ENCODE measurements at places on chromosomes 7 and 10.

DNA sequence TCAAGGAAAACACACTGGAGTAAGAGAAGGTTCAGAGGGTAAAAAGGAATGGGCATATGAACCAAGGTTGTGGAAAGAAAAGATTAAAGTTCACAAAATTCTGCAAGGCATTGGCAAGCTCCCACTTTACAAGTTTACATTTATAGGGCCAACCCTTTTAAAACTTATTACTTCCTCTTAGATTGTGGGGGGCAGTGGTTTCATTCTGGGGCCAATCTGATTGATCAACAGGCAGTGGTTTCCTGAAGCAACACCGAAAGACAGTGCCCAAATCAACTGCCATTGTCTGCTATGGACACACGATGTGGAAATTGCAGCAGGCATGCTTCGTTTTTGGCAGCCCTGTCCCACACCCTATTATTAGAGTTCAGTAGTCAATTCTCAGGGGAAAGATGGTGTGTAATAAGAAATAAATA is 154.0 kb downstream of the SGMS1 start:
- DNase-seq: no peak

- DNase-seq: no peak
These were observed 495.3 kb downstream of the LRMDA start for GRCh38 chr10:75926763-75927162.

DNA sequence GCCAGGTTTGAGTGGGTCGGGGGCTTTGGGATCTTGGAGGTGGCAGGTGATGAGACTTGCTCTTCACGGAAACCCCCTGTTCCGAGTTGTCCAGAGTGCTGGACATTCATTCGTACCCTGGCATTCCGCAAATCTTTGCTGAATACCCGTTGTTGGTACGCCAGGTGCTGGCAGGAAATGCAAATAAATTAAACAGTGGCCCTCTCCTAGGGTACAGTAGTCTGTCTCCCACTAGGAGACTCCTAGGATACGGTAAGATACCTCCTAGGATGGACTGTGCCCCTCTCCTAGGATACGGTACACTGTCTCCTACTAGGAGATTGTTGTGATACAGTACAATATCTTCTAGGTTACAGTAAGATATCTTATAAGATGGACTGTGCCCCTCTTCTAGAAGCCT is 544 bp downstream of the SEC23IP start:
- no peak for DNase-seq

DNA sequence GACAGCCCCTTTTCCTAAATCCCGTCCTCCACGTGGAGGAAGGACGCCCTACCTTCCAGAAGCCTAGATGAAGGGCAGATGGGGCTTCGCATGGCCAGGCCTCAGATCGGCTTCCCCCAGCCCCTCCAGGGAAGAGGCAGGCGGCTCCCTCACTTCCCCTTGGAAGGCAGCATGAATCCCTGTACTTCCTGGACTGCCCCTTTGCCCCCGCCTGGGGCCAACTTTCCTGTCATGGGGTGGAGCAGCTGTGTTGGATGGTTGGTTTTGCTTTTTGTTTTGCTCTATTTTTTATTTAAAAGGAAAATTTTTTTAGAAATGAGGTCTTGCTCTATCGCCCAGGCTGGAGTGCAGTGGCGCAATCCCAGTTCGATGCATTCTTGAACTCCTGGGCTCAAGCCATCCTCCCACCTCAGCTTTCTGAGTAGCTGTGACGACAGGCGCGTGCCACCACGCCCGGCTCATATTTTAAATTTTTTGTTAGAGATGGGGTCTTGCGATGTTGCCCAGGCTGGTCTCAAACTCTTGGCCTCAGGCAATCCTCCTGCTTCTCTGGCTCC is 27.2 kb downstream of the GTF2IRD1 start:
- no peak for DNase-seq

DNA sequence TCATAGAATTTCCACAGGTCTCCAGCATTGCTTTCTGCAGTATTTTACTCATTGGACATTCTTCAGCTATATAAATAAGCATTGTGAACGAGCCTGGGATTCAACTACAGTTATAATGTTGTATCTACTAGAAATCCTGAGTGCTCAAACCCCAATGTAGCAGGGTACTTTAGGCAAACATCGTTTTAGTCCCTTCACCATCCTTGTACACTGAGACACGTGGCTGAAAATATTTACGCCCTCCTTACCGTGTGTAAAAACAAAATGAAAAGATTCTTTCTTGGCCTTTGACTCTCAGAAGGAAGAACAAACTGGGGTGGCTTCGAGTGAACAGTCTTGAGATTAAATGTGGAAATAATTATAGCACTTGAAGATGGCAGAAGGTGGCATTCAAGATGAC is 25.2 kb downstream of the CDK6 start:
- DNase-seq: no peak

DNA sequence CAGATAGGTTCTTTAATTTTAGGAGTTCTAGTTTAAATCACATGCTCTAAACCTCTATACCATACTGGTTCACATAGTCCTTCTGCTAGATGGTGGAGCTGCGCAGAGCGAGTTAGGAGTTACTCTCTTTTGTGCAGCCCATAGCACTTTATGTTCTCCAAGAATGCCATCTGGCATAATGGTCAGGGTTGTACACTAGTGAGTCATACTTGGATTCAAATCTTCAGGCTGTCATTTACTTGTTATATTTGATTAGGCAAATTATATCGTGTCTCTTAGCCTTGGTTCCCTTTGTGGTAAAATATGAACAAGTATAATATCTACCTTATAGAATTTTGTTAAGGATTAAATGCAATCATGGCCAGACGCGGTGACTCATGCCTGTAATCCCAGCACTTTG is 1078.3 kb downstream of the NRG3 start:
- DNase-seq: no peak

DNA sequence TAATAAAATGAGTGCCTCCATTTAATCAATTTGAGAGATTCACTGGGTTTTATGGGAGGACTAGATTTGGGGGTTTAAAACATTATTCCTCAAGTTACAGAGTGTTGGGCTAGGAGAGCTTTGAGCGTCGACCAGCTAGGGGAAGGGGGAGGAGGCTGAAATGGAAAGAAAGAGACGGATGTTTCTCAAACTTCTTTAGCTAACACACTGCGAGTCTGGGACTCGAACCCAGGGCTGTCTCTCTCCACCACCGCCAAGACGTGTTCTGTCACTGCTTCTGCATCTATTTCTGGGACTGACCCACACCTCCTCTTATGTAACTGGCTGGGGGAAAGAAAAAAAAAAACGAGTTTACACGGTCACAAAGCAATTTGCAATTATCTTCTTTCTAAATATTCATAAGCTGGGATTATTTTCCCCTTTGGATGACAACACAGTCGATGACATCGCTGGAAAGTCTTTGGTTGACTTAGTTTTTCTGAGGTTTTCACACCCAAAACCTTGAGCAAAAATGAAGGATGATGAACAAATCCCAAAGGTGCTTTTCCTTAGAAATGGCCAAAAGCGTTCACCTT is 27.2 kb downstream of the CHST15 start:
- DNase-seq: no peak

- DNase-seq: no peak
These were observed 153.4 kb downstream of the BMPER start for GRCh38 chr7:34058801-34059135.

DNA sequence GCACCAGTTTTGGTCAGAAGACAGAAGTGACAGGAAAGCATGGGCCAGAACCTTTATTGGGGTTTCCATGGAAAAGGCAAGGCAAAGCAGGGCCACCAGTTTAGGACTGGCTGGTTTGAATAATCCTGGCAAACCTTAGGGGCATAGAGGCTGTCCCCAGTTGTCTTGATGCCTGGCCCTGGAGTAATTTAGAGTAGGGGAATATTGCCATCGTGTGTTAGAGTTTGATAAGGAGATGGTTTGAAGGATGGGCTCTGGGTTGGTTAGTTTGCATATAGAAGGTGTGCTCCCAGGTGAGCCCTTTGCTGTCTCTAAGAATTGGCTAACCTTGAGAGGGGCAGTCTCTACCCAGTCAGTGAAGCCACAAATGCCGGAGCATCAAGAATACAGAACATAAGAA is 79.6 kb downstream of the ZNF777 start:
- no peak for DNase-seq

GRCh38 chr7:34751725-34752643 is 94.0 kb downstream of the NPSR1 start:
- no peak for DNase-seq

DNA sequence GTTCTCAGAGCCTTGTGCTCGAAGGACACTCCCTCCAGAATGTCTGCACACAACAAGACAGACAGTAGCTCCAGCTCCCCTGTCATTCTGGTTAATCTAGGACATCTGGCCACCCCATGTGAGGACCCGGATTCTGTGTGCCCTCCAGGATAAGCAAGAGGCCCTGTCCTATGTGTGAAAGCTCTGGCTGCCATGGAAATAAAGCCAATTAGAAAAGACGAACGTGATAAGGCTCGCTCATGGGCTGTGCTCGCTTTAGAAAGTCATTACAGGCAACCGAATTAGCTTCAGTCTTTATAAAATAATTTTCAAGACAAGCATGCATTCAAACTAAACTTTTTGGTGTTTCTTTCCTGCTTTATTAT is 263.4 kb downstream of the INHBA start:
- no peak for DNase-seq

DNA sequence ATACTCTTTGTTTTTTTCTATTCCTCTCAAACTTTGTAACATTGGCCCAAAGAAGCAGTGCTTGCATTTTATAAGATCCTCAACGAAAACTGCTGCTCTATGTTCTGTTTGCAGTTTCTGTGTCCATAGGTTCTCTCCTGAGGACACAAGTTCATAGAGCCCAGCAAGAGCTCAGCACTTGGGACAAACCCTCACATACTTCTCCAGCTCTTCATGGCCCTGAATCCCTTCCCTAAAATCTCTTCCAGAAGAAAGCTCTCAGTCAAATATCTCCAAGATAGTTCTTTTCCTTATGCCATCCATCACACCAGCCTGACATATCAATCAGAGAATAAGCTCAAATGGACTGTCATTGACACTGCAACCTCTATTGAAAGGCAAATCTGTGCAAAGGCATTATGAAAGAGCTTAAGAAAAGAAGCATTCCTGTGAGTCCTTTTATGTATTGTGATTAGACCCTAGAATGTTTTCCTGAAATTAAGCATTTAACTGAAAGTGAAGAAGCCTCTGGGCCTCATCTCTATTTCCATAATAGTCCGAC is 405.5 kb downstream of the ANKRD7 start:
- DNase-seq: no peak

- DNase-seq: peak; percentile 56
These were observed 443 bp downstream of the RNF32 start for GRCh38 chr7:156640949-156641485.

DNA sequence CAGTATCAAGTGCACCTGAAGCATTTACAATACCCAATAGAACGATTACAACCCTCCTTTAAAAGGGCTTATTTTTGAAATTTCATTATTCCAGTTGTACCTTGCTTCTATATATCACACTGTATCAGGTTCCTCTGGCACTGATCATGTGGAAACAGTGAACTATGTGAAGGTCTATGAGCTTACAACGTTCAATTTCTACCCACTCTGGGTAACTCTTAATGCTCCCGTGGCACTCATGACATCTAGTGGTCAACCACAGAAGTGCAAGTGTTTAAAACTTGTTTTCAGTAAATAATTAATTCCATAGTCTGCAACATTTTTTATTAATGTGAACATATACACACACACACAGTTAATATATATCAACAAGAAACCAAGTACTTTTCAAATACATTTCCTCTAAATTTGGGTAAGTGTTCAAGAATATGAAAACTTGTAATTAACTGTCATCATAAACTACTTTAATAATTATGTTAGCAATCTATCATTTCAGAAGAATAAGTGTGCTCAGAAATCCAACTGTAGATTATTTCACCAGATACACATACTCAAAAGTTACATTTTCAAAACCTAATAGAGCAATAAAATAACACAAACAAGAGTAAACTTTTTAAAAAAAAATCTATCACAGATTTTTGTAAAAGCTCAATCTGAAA is 61.0 kb downstream of the MPP7 start:
- DNase-seq: peak; percentile 27

- DNase-seq: no peak
These were observed 30.5 kb upstream of the ZCCHC24 start for GRCh38 chr10:79475877-79476276.

- DNase-seq: peak; percentile 14
These were observed 286.9 kb downstream of the KCNMA1 start for GRCh38 chr10:77350711-77351119.

- DNase-seq: no peak
These were observed 177.0 kb downstream of the ZNF438 start for GRCh38 chr10:30854656-30855055.

DNA sequence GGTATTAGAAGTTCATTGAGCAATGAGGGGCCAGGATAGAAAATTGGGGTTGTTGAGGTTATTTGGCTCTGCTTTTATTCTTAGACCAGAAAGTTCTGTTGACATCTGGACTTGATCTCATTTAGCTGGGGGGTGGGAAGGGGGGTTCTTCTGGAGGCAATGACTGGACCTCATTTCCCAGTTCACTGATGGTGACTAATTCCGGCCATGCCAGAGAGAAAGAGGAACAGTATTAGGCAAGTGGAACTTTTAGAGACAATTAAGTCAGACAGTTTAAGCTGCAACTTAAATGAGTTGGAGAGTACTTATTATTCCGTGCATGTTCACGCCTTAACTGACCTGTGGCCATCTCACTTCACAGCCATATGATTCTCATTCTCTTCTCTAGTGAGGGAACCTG is 512.5 kb downstream of the REEP3 start:
- DNase-seq: no peak

DNA sequence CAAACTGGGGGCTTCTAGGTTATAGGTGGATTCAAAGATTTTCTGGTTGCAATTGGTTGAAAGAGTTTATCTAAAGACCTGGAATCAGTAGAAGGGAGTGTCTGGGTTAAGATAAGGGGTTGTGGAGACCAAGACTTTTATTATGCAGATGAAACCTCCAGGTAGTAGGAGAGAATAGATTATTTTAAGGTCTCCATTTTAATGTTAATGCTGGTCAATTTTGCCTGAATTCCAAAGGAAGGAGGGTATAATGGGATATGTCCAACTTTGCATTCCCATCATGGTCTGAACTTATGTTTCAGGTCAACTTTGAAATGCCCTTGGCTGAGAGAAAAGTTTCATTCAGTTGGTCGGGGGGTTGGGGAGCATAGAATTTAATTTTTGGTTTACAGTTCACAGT is 44.3 kb upstream of the SEMA3E start:
- DNase-seq: no peak

GRCh38 chr7:98210513-98211220 is 572 bp upstream of the BHLHA15 start:
- no peak for DNase-seq

DNA sequence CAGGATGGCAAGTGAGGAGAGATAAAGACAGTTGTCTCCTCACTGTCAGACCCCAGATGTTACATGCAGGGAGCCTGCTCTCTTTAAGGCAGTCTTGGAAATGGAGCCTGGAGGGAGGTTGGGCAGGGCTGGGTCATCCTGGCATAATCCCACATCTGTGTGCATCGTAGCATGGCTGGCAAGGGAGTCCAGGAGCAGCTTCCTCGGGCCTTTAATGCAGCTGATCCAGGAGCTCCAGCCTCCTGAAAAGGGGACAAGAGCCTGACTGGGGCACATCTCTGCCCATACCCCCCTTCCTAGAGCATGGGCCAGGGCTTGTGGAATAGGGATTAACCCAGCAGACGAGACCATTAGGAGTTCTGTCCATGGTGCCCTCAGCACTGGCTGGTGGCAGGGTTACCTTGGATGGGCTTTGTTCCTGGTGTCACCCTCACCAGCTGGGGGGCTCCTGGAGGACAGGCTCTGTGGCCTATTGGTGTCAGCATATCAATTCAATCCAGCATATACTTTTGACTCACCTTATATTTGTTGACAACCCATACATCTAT is 34.9 kb downstream of the TBATA start:
- no peak for DNase-seq

All from stimulated activated CD4-positive, alpha-beta T cell treated with anti-CD3 and anti-CD28 coated beads, Interleukin-15, amount 100 ng/mL, for 48 hours (primary cell).